ENCODE measurements at places on chromosomes 7 and 10. TPM values are rescaled to one million over a fixed set of nuclear protein-coding genes. Genes with fewer than 3 reads are reported as not detected.

The INSIG1 gene
- 57.1 TPM for total RNA-seq

The GIMAP4 gene
- total RNA-seq = 134 TPM

The HOXA3 gene
- not detected for total RNA-seq

The EBLN1 gene
- not detected for total RNA-seq

The BRAT1 gene
- 37.0 TPM for total RNA-seq

The IFIT2 gene
- 16.4 TPM for total RNA-seq

GRCh38 chr10:128125416-128125943 lies 743 bp downstream of the MKI67 start:
- H3K36me3 ChIP-seq = no peaks in the 10 kb centered on the region
- H3K4me1 ChIP-seq = peaks cover 18% of the 10 kb centered on the region
- H3K27me3 ChIP-seq = peaks cover 10% of the 10 kb centered on the region
- peak overlapping the region; percentile 82 for H3K4me3 ChIP-seq
- no peak for DNase-seq

DNA sequence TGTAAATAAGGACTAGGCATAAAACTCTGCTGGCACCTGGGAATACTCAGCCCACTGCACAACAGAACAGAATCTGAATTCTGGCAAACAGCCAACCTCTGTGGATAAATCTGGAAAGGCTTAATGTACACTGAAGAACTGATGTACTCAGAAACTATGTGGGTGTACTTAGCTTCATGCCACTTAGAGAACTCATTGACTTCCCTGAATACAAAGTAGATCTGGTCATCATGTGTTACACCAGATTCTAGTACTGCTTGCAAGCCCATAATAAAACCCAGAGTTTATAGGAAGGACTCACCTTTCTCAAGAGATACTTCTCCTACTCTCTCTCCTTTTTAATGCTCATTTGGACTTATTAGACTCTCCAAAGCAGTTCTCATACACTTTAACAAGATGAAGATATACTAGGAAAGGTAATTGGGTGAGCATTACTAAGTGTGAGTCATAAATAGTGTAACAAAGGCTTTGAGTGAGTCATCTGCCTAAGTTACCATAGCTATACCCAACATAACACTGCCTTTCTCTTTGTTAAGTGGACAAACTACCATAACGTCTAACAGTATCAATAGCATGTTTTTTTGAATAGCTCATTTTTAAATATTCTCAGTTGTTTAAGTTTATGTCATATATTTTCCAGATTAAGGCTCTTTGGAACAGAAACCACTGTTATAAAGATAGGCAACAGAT lies 309.1 kb downstream of the MDFIC start:
- no peaks in the 10 kb centered on the region for H3K36me3 ChIP-seq
- H3K27me3 ChIP-seq = no peaks in the 10 kb centered on the region
- DNase-seq = no peak
- no peak overlapping the region for H3K4me3 ChIP-seq
- no peaks in the 10 kb centered on the region for H3K4me1 ChIP-seq
- H3K27ac ChIP-seq = no peak overlapping the region

DNA sequence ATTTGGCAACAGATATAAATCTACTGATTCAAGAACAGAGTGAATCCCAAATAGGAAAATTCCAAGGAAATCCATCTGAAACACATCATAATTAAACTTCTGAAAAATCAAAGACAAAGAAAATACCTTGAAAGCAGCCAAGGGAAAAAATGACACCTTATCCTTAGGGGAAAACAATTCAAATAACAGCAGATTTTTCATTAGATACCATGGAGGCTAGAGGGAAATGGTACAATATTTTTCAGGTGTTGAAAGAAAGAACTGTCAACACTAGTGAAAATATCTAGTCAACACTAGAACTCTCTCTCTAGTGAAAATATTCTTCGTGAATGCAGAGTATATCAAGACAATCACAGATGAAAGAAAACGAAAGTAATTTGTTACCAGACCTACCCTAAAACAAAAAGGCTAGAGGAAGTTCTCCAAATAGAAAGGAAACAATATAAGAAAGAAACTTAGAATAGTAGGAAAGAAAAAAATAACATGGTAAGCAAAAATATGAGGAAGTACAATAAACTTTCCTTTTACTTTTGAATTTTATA lies 5.7 kb upstream of the FAM241B start:
- peaks cover 36% of the 10 kb centered on the region for H3K4me1 ChIP-seq
- no peak overlapping the region for H3K4me3 ChIP-seq
- H3K27me3 ChIP-seq = no peaks in the 10 kb centered on the region
- peak; percentile 66 for DNase-seq

DNA sequence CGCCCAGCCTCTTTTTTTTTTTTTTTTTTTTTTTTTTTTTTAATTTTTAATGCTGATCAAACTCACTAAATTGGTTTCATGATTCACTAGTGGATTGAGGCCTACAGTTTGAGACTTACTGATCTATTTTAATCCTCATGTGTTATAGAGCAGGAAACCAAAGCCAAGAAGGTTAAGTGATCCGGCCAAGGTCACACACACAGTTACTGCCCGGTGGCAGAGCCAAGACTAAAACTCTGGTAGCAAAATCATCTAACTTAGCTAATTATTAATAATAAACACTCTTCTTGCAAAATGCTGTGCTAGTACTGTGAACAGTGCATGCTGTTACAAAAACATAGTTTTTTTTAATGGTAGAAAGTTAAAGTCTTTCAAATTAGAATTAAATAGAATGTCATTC lies 188.3 kb upstream of the NFE2L3 start:
- no peaks in the 10 kb centered on the region for H3K27me3 ChIP-seq
- no peak overlapping the region for H3K27ac ChIP-seq
- no peaks in the 10 kb centered on the region for H3K36me3 ChIP-seq
- no peak overlapping the region for H3K4me3 ChIP-seq
- no peaks in the 10 kb centered on the region for H3K4me1 ChIP-seq

GRCh38 chr7:98823226-98823625 lies 46.6 kb downstream of the TMEM130 start:
- H3K36me3 ChIP-seq = no peaks in the 10 kb centered on the region
- no peaks in the 10 kb centered on the region for H3K27me3 ChIP-seq
- no peaks in the 10 kb centered on the region for H3K4me1 ChIP-seq
- H3K27ac ChIP-seq = no peak overlapping the region

DNA sequence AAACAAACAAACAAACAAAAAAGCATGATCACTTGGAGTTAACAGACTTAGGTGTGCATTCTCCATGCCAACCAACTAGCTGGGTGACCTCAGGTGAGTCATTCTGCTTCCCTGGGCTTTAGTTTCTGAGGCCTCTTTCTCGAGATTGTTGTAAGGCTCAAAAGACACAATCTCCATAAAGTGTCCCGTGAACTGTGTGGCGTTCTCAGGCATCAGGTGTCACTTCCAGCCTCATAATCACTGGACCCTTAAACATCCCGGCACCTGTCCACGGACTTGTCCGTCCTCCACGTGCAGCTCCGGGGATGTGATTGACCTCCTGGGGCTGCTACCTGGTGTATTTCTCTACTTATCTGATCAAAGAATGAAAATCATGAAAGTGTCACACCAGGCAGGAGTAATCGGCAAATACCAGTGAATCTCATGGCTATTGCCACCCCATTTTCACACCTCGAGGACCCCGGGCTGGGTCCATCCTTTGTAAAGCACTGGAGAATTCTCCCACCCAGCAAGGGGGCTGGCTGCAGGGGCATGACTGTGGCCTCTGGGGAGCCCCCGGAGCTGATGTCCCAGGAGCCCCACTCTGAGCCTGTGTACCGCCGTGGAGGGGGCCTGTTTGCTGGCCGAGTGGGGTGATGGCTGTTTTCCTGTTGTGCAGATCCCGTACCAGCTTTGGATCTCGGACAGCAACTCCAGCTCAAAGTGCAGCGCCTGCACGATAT lies 189.8 kb upstream of the SH2B2 start:
- no peaks in the 10 kb centered on the region for H3K4me1 ChIP-seq
- H3K36me3 ChIP-seq = no peaks in the 10 kb centered on the region
- no peaks in the 10 kb centered on the region for H3K27me3 ChIP-seq

GRCh38 chr10:80100861-80101695 lies 22.6 kb downstream of the TMEM254 start:
- H3K27me3 ChIP-seq = no peaks in the 10 kb centered on the region
- H3K4me3 ChIP-seq = no peak overlapping the region
- no peak for DNase-seq
- no peaks in the 10 kb centered on the region for H3K36me3 ChIP-seq
- no peaks in the 10 kb centered on the region for H3K4me1 ChIP-seq

- no peak for DNase-seq
- no peak overlapping the region for H3K27ac ChIP-seq
- H3K4me1 ChIP-seq = no peaks in the 10 kb centered on the region
- H3K4me3 ChIP-seq = no peak overlapping the region
These were observed 71.5 kb downstream of the SLC35B4 start for GRCh38 chr7:134245253-134245652.

DNA sequence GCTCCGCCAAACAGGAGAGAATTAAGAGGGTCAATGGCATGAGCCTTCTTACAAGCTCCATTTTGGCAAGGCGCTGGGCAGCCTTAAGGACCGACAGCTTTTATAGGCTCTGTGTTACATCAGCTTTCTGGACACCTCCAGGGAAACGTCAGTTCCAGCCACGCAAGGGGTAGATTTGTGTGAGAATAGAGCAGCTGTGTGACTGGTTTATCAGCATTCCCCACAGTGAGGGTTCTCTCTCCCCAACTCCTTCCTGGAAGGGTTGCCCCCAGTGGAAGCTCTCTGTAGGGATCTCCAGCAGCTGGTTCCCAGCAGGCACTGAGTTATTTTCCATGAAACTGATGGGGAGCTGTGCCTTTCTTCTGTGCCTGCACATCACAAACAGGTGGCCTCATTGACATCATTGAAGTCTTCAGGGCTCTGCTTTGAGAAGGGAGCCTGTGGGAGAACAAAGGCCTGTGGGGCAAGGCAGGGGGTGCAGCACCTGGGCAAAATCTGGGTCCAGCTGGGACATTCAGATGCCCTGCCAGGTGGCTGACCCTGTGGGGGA lies at the start of gene CUZD1:
Gene CUZD1, minus strand, starts transcription at position 75 of the 550 bp plus-strand sequence. Its CDS starts 14 bp downstream, at position 61.
- no peak for DNase-seq
- no peaks in the 10 kb centered on the region for H3K4me1 ChIP-seq
- H3K36me3 ChIP-seq = peaks cover 6% of the 10 kb centered on the region
- no peaks in the 10 kb centered on the region for H3K27me3 ChIP-seq

DNA sequence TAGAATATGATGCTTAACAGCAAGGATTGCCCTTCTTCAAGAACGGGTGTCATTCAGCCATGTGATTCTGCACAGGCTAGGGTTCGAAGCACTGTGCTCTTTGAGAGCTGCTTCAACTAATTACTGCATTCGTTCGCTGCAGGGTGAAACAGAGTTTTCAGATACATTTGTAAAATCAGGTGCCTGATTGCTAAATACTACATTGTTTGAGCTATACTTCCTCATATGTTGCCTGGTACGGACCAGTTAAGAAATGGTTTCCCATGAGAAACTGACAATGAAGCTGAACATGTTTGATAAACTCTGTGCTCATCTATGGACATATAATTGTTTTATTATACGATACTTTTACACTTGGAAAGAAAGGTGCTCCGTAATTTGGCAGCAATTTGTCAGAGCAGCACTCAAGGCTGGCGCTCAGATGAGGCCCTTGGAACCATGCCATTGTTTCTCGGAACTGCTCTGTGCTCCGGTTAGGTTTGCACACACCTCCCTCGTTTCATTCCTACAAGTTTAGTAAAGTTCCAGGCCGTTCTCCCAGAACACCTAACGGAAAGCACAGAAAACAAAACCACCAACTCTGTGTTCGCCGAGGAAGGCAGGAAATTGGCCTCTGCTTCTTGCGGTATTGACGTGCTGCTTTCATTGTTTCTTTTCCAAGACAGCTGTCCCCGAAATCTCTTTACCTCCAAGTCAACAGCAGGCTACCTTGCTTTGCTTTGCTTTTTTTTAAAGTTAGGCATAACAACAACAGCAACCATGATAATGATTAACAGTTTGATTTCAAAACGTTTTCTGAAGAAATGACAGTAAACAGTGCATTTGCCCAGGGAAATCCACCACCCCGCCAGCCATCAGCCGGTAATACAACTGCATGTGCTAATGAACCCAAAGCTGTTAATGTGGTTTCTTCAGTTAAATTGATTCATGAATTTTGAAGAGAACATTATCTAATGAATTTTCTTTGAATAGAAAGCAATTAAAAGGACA lies 206.9 kb downstream of the EBF3 start:
- H3K4me1 ChIP-seq = no peaks in the 10 kb centered on the region
- no peak overlapping the region for H3K27ac ChIP-seq
- no peak for DNase-seq
- no peaks in the 10 kb centered on the region for H3K36me3 ChIP-seq

GRCh38 chr10:66698069-66698468 lies 227.8 kb upstream of the LRRTM3 start:
- no peak overlapping the region for H3K27ac ChIP-seq
- no peaks in the 10 kb centered on the region for H3K36me3 ChIP-seq
- no peaks in the 10 kb centered on the region for H3K4me1 ChIP-seq
- no peak overlapping the region for H3K4me3 ChIP-seq
- no peaks in the 10 kb centered on the region for H3K27me3 ChIP-seq

DNA sequence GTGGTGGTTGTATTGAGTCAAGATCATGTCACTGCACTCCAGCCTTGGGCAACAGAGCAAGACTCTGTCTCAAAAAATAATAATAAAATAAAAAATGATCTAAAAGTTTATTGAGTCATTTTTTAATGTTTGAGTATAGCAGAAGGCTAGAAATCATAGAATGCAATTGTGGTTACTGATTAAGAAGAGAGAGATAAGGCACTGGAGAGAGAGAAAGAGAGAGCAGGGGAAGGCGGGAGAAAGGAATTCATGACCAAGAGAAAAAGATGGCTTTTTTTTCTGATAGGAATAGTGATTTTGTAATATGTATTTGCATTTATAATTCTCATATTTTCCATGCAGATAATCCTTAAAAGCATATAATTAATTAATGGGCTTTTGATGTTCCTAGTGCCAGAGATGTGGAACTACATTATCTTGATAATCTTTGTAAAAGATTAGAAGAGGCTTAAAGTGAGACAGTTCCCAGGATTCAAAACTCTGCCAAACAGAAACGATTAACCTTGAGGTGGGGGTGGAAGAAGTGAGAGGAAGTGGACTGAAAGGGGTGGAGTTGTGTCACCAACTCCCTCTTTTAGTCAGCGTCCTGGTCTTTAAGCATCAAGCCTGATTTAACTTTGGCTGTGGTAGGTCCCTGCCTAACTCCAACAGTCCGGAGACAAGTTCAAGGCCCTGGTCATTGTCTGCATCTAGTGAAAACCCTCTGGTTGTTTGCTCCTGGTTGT lies 76.2 kb downstream of the CHN2 start:
- peaks cover 13% of the 10 kb centered on the region for H3K4me1 ChIP-seq
- no peaks in the 10 kb centered on the region for H3K36me3 ChIP-seq
- H3K27me3 ChIP-seq = no peaks in the 10 kb centered on the region
- DNase-seq = no peak
- no peak overlapping the region for H3K4me3 ChIP-seq

GRCh38 chr10:33132626-33133025 lies 174.6 kb upstream of the ITGB1 start:
- H3K4me1 ChIP-seq = peaks cover 77% of the 10 kb centered on the region
- H3K27ac ChIP-seq = no peak overlapping the region
- DNase-seq = no peak

GRCh38 chr7:28054531-28055160 lies 125.9 kb downstream of the JAZF1 start:
- DNase-seq = peak; percentile 40
- no peaks in the 10 kb centered on the region for H3K27me3 ChIP-seq
- no peaks in the 10 kb centered on the region for H3K4me1 ChIP-seq
- no peak overlapping the region for H3K27ac ChIP-seq
- no peaks in the 10 kb centered on the region for H3K36me3 ChIP-seq

Measured in naive thymus-derived CD4-positive, alpha-beta T cell (primary cell).